Hematopoietic multipotent progenitor cell treated with erythropoietin and hydrocortisone succinate and interleukin-3 and kit ligand, for 15 days (in vitro differentiated cells): ENCODE measurements at places on chromosomes 3 and 15.

- no peak for DNase-seq
Observed at GRCh38 chr3:149553781-149554451, 79.4 kb downstream of the TM4SF4 start.

DNA sequence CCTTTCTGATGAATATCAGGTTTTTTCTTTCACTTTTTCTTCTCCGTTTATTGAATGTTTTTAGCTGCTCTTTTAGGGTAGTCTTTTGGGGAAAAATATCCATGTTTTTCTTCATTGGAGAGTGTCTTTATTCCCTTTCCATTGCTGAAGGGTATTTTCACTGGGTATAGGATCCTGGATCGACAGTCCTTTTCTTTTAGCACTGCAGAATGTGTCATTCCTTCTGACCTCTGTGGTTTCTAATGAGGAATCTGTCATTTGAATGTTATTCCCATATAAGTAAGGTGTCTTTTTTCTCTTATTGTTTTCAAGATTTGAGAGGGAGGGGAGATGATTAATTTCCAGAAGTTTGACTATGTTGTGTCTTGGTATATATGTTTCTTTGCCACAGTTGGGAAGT, 96.8 kb downstream of the BBX start:
- DNase-seq = no peak

- no peak for DNase-seq
Observed at GRCh38 chr3:8743911-8744310, 10.3 kb downstream of the CAV3 start.

GRCh38 chr3:28008235-28008634, 233.2 kb upstream of the CMC1 start:
- no peak for DNase-seq

GRCh38 chr3:115788921-115789470, 165.7 kb downstream of the GAP43 start:
- DNase-seq = no peak

DNA sequence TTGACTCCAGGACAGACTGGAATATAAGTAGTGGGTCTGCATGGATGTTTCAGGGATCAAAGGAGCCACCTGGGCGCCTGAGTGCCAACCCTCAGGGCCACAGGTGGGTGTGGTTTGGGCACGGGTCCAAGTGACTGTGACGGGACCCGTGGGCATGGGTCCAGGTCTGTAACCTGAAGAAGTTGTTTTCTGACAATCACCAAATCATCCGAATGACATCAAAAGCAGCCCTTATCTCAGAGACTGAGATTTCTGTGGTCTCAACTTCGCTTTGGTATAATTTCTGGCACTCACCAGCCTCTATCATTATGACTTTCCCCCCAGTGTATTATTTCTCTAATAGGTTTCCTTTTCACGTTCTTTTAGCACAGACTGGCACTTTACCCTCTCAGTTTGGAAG, 24.4 kb downstream of the RLBP1 start:
- DNase-seq = peak; percentile 13

GRCh38 chr15:33581032-33581431, 270.3 kb downstream of the RYR3 start:
- DNase-seq = no peak

DNA sequence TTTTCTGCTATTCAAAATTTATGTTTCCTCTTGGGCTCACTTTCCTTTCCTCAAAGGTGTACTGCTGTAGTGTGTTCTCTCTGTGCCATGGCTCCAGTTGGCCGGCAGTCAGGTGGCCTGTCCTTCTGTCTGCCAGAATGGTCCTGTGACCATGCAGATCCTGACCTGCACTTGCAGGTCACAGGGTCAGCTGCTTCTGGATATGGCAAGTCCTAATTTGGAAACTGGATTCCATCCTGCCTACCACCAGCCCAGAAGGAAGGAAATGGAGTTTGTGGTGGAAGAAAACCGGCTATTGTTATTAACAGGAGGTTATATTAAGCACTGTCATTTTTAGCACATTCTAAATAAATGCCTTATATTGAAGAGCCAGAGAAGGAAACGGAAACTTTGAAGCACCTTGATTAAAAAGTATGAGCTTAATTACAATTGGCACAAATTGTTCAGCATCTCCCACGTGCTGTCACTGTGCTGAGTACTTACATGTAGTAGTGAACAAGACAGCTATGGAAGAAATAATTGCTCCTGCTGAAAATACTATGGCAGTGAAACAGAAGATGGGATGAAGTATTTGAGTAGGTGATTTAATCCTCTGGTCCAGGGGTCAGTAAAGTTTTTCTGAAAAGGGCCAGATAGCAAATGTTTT, 362.8 kb downstream of the PTPRG start:
- DNase-seq = no peak

- DNase-seq = no peak
Observed at GRCh38 chr15:57367556-57367955, 8.7 kb upstream of the CGNL1 start.

DNA sequence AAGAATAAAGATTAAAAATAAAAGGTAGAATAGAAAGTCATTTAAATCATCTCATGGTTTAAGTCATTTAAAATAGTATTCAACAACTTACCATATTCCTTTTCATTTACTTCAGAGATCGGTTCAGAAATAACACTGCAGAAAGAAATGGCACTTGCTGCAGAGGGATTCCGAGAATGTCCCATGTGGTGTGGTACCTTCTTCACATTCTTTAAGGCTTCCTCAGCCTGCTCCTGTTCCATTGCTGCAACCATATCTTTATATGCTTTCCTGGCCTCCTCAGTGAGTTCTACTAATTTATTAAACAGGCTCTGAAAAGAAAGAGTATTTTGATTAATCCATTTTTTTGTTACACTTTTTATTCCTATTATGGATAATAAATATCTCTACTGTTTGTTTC, 32.6 kb upstream of the SHC4 start:
- no peak for DNase-seq

DNA sequence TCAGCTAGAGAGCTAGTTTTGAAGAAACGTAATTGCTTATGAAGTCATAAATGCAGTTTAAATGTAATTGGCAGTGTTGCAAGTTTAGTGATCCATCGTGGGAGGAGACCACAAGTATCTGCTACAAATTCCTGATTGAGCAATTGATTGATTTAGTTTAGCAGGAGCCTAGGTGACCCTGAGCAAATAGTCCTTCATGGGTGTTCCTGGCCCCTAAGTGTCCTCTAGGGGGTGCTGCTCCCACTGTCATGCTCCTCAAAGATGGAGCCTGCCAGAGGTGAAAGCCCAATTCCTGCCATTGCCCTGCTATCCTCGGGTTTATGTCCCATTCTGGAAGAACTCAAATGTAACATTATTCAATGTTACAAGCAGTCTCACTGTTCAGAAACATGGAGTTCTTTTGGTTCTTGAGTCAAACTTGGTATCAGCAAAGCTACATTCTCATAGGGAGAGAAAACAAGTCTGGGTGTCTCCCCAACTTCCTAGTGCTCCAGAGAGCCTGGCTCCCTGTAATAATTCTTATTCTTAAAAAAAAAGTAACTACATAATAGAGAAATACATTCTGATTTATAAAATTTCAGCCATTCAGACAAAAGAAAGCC, 29.8 kb upstream of the SENP5 start:
- DNase-seq = peak; percentile 75

GRCh38 chr3:76043746-76044145, 258.4 kb upstream of the ZNF717 start:
- no peak for DNase-seq

DNA sequence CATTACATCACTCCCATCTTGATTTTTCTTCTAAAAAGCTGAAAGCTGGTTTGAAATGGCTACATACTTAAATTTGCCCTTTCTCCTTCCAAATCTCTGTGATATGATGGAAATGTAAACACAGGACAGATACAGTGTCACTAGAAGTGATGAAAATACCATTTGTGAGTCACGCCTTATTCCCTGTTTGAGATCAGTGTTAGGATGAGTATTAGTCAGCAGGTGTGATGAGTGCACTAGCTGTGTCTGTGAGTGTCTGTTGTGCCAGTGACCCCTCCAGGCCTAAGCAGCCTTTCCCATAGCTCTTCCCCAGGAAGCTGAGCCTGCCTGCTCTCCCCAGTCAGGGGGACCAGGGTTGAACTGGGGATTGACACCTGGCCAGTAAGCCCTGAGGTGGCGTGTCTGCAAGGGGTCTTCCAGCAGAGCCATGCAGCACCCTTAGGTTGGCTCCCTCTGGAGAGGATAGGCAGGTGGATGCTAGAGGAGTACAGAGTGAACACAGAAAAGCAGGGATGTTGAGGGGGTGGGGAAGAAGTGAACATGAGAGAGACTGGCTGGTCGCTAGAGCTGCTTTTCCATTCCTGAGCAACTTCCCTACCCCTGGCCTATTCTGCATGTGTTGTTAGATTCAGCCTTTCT, 92.0 kb downstream of the PDE8A start:
- no peak for DNase-seq

DNA sequence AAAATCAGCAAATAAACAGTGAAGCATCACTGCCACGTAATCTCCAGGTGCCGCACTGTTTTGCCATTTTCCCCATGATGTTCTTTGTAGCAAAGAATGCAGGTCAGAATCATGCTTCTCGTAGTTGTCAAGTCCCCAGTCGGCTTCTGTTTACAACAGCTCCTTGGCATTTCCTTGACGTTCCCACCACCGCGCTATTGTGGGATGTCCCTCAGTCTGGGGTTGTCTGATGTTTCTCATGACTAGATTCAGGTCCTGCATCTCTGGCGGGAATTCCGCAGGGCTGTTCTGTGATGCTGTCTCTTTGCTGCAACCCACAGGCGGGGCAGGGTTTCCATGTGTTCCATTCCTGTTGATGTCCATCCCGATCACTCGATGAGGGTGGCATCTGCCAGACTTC, 117.9 kb upstream of the SMAD3 start:
- no peak for DNase-seq

DNA sequence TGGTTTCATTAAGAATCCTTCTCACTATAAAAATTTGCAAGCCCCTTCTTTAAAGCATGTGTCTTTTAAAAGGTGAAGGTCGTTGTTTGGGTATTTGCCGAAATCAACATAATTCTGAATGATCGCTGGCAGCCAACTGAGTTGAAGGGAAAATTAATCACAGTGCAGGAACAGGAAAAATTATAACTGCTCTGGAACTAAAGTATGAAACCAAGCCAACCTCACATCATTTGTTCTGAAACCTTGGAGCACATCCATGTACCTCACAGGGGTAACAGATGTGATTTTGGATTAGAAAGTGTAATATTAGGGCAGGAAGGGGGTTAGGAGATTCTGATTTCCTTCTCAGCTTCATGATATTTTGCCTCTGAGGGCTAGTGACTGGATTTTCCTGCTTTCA, 52.2 kb upstream of the PTX3 start:
- DNase-seq = no peak

- no peak for DNase-seq
Observed at GRCh38 chr3:9222049-9222448, 27.4 kb downstream of the SRGAP3 start.

DNA sequence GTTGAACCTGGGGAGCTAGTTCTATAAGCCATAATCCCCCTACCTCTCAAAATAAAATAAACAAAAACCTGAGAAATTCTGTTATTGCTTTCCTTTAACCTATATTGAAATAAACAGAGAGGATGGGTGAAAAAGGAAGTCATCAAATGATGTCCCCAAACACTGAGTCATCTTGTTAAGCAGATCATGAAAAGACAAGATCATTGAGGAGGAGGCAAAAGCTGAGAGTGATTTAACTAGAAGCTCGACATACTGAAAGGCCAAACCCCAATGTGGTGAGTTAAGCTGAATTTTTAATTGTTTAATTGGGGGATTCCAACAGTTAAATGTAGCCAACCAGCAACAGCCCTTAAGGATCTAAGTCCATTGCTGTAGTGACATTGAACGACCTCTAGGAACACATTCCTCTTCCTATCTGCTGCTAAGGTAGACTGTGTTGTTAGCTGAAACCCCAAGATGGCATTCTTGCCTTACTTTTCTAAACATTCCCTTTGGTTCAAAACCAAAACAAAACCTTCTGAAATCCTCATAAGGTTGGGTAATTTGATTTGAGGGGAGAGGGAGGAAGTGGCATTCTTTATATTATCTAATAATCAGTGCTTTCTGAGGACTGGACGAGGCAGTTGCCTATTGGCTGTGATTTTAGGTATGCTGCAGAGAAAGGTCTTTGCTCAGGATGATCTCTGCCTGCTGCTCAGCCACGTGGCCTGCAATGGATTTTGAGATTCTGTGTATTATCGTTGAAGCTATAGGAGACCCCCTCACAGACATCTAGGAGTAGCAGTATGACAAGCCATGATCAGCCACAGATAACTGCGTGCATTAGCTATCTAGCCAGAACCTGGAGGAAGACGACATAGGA, 62.7 kb upstream of the BNIP2 start:
- no peak for DNase-seq

GRCh38 chr15:55912982-55913381, 80.4 kb downstream of the NEDD4 start:
- DNase-seq = no peak

DNA sequence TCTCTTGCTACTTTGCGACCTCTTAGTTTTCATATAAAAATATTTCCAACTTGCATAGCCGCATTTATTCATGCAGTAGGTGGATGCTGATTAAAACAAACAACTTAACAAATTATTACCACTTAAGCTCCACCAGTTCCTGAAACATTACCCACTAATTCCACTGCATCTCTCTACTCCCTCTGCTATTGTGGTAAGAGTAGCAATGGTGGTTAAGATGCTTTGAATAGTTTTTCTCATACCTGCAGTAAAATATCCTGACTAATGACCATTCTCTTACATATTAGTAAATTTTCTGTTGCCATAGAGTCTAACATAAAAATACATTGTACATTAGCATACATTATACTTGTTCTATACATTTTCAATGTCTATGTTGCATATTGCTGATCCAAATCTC, 397.6 kb upstream of the PLSCR5 start:
- no peak for DNase-seq

DNA sequence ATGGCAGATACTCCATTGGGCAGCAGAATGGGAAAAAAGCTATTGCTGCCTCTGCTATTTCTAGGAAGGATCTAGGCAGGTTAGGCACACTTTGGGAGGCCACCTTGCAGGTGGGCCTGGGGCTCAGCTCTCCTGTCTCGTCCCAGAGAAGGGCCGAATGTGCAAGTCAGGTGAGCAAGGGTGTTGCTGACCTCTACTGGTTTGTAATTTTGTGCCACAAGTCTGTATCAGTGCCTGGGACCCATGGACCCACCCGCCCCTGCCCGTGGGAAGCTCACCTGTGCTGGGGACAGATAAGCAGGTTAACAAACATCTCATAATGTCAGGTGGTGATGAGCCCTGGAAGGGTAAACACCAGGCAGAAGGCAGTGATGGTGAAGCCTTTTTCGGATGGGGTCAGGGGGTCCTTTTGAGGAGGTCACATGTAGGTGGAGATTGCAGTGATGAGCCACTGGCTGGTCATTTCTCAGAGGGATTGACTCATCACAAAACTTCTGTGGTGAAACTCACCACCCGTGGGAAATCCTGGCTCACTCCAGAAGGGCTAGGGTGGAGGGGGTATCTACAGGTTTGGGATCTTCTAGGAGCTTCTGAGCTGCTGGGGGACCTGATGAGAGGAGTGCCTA, 161.3 kb downstream of the KLF13 start:
- no peak for DNase-seq

DNA sequence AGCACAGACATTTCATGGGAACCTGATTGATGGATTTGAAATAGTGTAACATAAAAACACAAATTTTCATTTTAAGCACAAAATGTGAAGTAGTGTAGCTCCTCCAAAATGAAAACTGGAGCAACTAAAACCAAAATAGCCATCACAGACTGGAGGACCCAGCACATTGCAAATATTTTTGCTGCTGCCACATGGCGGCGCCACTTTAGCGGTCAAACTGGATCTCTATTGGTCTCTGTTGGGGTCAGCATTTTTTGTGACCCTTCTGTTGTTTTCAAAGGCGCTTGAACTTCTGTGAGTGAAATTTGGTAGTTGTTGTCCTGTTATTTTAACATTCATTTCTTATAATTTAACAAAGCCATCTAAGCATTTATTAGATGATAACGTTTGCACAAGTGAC, 259.9 kb downstream of the IL20RB start:
- no peak for DNase-seq

GRCh38 chr15:68537097-68537496, 41.7 kb upstream of the CORO2B start:
- no peak for DNase-seq
